ENCODE measurements at places on chromosomes 11 and 22. TPM values are rescaled to one million over a fixed set of nuclear protein-coding genes. Genes with fewer than 3 reads are reported as not detected.

The LDHAL6A gene
- polyA plus RNA-seq, result not detected

- H3K27ac ChIP-seq, result no peak overlapping the region
- peaks cover 7% of the 10 kb centered on the region for H3K36me3 ChIP-seq
- peaks cover 13% of the 10 kb centered on the region for H3K4me1 ChIP-seq
- H3K27me3 ChIP-seq, result peaks cover 20% of the 10 kb centered on the region
- peak overlapping the region; percentile 78 for H3K4me3 ChIP-seq
Measured at GRCh38 chr11:12673601-12673923, 659 bp upstream of the TEAD1 start.

GRCh38 chr22:49147617-49148175 lies 680.0 kb downstream of the BRD1 start:
- no peaks in the 10 kb centered on the region for H3K27me3 ChIP-seq
- H3K4me1 ChIP-seq, result no peaks in the 10 kb centered on the region
- H3K4me3 ChIP-seq, result no peak overlapping the region
- H3K36me3 ChIP-seq, result no peaks in the 10 kb centered on the region
- H3K27ac ChIP-seq, result no peak overlapping the region
- no peak for DNase-seq

The JAML gene
- 16.8 TPM for polyA plus RNA-seq

- no peaks in the 10 kb centered on the region for H3K27me3 ChIP-seq
- H3K4me1 ChIP-seq, result peaks cover 5% of the 10 kb centered on the region
- H3K27ac ChIP-seq, result no peak overlapping the region
Measured at GRCh38 chr22:49632199-49633009, 195.3 kb downstream of the BRD1 start.

The GAL3ST1 gene
- not detected for polyA plus RNA-seq

DNA sequence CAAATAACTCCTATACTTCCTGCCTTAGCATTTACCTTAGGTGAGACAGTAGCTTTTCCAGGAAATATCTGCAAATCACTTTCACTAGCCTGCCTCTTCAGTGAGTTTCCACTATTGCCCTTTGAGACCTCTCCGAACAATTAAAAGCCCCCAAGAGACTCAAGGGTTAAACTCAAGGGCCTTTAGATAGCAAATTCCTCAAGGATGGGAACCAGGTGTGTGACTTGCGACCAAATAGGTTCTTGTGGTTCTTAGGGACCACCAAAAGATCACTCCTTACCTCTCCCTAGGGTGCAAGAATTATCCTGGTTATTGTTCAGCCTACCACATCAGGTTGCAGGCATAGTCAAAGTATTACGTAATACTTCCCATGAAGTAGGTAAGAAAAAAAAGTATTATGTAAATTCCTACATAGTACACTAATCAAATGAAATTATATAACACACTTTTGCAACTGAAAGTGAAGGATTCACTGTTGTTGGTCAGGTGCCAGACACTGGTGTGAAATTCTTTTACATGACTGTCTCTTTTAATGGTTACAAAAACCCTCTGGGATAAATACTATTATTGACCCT lies 1.4 kb upstream of the RDX start:
- peak overlapping the region; percentile 2 for H3K4me3 ChIP-seq
- H3K4me1 ChIP-seq, result peaks cover 23% of the 10 kb centered on the region
- no peaks in the 10 kb centered on the region for H3K36me3 ChIP-seq
- no peak for DNase-seq

The DNHD1 gene
- polyA plus RNA-seq, result 0.86 TPM

GRCh38 chr11:3155216-3155615 lies 9.9 kb downstream of the OSBPL5 start:
- H3K4me1 ChIP-seq, result peaks cover 97% of the 10 kb centered on the region
- no peaks in the 10 kb centered on the region for H3K36me3 ChIP-seq
- H3K4me3 ChIP-seq, result peak overlapping the region; percentile 17
- H3K27me3 ChIP-seq, result peaks cover 2% of the 10 kb centered on the region
- H3K27ac ChIP-seq, result peak overlapping the region; percentile 79

The MRPL23 gene
- 44.4 TPM for polyA plus RNA-seq

GRCh38 chr11:127055236-127055635 lies 54.7 kb upstream of the KIRREL3 start:
- H3K27me3 ChIP-seq, result no peaks in the 10 kb centered on the region
- no peaks in the 10 kb centered on the region for H3K36me3 ChIP-seq
- H3K4me3 ChIP-seq, result no peak overlapping the region

- peaks cover 6% of the 10 kb centered on the region for H3K27me3 ChIP-seq
- H3K4me3 ChIP-seq, result no peak overlapping the region
- DNase-seq, result no peak
- H3K36me3 ChIP-seq, result no peaks in the 10 kb centered on the region
- H3K27ac ChIP-seq, result no peak overlapping the region
Measured at GRCh38 chr22:49783926-49784629, 43.6 kb downstream of the BRD1 start.

GRCh38 chr22:41576877-41577276 lies 12.8 kb downstream of the PMM1 start:
- no peak overlapping the region for H3K27ac ChIP-seq
- DNase-seq, result peak; percentile 27
- no peak overlapping the region for H3K4me3 ChIP-seq
- H3K27me3 ChIP-seq, result peaks cover 1% of the 10 kb centered on the region
- H3K4me1 ChIP-seq, result no peaks in the 10 kb centered on the region

The C11orf65 gene
- polyA plus RNA-seq, result not detected

- no peak for DNase-seq
- peaks cover 2% of the 10 kb centered on the region for H3K27me3 ChIP-seq
- H3K27ac ChIP-seq, result no peak overlapping the region
- no peaks in the 10 kb centered on the region for H3K36me3 ChIP-seq
Measured at GRCh38 chr11:86735451-86736290, 63.3 kb upstream of the ME3 start.

The ATG13 gene
- polyA plus RNA-seq, result 103 TPM

- no peaks in the 10 kb centered on the region for H3K36me3 ChIP-seq
- no peak for DNase-seq
- peaks cover 8% of the 10 kb centered on the region for H3K27me3 ChIP-seq
- H3K27ac ChIP-seq, result no peak overlapping the region
- no peaks in the 10 kb centered on the region for H3K4me1 ChIP-seq
Measured at GRCh38 chr22:28241656-28242290, 322.7 kb upstream of the PITPNB start.

- no peak for DNase-seq
- H3K36me3 ChIP-seq, result no peaks in the 10 kb centered on the region
- no peaks in the 10 kb centered on the region for H3K4me1 ChIP-seq
- no peak overlapping the region for H3K27ac ChIP-seq
- H3K4me3 ChIP-seq, result no peak overlapping the region
- no peaks in the 10 kb centered on the region for H3K27me3 ChIP-seq
Measured at GRCh38 chr11:16356761-16357393, 531 bp upstream of the SOX6 start.

The ABCG4 gene
- not detected for polyA plus RNA-seq

The CEND1 gene
- polyA plus RNA-seq, result not detected

DNA sequence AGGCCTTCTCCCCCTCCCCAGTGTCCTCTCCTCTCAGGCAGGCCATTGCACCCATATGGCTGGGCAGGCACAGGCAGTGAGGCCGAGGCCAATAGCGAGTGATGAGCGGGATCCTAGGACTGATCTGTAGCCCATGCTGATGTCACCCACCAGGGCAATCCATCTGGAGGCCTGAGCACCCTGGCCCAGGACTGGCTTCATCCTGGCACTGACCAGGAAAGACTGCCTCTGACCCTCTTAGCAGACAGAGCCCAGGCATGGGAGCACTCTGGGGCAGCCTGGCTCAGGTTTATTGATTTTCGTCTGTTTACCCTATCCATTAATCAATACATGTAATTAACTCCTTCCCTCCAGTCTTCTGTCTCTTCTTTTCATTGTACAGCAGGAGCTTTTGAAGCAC lies 5.1 kb upstream of the TIRAP start:
- H3K4me3 ChIP-seq, result no peak overlapping the region
- no peak for DNase-seq
- H3K36me3 ChIP-seq, result peaks cover 27% of the 10 kb centered on the region
- H3K27me3 ChIP-seq, result peaks cover 11% of the 10 kb centered on the region
- no peak overlapping the region for H3K27ac ChIP-seq

GRCh38 chr11:93567401-93567895 lies 24.3 kb upstream of the SMCO4 start:
- no peak overlapping the region for H3K27ac ChIP-seq
- H3K27me3 ChIP-seq, result no peaks in the 10 kb centered on the region
- no peak for DNase-seq

The CRYBB2 gene
- not detected for polyA plus RNA-seq

DNA sequence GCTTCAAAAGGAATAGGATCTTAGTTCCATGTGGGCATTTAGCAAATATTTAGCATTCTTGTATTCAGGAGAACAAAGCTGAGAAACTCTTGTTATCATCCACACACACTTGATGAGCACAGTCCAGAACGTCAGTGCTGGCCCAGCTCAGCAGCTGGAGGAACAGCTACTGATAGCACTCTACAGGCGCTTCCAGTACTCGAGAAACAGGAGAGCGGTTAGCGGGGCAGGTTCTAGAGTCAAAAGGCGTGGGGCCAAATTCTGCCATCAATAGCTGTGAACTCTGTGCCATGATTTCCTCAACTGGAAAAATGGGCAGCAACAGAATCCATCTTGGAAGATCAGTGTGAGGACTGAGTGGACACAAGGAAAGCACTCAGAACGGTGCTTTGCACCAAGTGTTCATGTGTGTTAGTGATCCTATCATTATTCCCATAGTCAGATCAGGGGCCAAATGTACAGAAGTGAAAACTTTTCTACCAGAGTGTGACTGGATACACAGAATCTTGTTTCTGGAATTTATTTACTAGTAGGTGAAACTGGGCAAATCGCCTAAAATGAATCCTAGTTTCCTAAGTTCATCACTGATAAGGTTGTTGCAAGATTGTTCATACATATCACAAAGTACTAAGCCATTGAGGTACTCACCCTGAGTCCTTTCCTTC lies 3.2 kb downstream of the JOSD1 start:
- H3K27me3 ChIP-seq, result peaks cover 31% of the 10 kb centered on the region
- DNase-seq, result no peak
- H3K36me3 ChIP-seq, result peaks cover 4% of the 10 kb centered on the region
- peaks cover 48% of the 10 kb centered on the region for H3K4me1 ChIP-seq
- H3K4me3 ChIP-seq, result no peak overlapping the region

The SVIP gene
- polyA plus RNA-seq, result 25.4 TPM

DNA sequence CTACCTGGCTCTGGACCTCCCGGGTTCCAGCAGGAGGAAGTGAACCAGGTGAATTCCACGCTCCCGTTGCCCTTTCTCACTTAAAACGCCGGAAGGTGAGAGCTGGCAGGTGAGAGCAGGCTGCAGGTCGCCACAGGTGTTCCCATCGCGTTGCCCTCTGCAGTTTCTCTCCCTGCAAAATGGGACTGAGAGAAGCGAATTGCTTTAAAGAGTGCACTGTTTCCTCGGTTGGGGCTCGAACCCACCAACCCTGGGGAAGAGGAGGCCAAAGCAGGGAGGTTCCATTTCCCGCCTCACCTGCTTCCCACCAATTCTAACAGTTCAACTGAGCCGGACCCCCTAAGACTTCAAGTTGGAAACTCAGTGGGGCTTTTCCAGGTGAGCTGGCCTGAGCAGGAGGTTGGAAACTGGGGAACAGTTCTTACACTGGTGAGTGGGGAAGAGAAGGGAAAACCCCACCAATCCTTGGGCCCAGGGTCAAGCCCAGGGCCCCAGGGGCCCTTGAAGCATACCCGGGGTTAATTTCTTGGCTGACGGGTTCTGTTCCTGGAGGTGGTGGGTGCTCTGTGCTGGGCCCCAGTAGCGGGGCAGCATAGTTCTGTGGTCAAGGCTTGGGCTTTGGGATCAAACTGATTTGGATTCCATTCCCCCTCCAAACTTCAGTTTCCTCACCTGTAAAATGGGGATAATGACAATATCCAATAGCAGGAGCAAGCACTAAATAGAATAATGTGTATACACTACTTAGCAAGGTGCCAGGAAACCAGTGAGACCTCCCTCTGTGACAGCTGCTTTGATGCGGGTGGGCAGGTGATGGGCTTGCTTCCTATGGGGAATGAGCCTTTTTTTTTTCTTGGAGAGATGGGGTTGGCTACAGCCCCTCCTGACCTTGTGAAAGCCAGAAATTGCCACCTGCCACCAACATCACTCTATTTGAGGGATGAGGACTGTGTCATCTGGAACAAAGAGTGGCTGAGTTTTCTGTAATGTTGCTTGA lies 788 bp downstream of the CD82 start:
- no peak for DNase-seq
- peak overlapping the region; percentile 48 for H3K27ac ChIP-seq
- H3K36me3 ChIP-seq, result no peaks in the 10 kb centered on the region
- peaks cover 12% of the 10 kb centered on the region for H3K27me3 ChIP-seq

DNA sequence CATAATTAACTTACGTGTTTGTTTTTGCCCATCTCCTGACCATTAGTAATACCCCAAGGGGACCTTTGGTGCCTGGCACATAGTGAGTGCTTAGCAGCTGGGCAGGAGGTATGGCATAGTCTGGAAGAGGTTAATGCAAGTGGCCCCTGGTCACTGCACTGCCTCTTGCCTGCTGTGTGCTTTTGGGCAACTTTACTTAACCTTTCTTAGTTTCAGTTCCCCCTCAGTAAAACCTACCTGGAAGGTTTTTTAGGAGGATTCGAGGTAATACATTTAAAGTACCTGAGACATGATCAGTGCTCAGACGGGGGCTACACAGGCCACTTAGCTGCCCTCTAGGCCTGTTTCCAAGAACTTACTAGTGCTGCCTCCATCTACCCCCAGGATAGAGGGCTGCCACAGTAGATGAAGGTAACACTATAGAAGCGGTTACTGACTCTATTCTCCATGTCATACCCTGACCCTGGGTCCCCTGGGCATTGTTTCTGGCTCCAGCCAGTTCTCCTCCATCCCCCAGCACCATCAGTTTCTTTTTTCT lies 3.3 kb downstream of the POLD4 start:
- no peaks in the 10 kb centered on the region for H3K36me3 ChIP-seq
- no peak overlapping the region for H3K27ac ChIP-seq
- H3K4me3 ChIP-seq, result no peak overlapping the region
- peaks cover 33% of the 10 kb centered on the region for H3K4me1 ChIP-seq
- H3K27me3 ChIP-seq, result peaks cover 15% of the 10 kb centered on the region

DNA sequence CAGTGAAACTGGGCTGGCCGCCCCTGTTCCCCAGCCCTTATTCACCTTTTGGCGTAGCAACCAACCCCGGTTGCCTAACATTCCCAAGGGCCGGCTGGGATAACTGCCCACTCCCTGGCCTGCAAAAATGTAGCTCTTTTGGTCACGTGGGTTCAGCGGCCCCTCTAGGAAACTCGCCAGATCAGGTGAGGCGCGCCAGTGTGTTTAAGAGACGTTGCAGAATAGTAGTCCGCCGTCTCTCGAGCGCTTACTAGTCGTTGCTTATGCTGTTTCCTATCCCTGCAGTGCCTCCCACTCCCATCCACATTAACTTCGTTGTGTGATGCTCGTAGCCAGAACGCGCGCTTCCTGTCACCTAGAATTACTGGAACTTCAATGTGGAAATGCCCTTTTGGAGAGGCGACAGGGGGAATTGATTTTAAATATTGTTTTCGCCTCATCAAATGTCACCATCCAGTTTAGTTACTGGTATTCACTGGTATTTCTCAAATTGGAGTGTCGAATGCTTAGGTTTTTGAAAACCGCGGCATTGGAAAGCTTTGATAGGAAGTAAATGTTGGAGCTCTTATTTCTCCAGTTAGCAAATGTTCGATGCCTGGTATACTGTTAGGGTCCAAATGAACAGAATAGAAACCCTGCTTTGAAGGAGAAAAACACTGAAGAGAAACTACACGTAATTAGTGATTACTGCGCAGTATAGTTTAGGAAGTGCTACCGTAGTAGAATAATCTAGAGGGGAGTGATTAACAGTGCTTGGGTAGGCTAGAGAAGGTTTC lies 823 bp downstream of the CEP57 start:
- peaks cover 1% of the 10 kb centered on the region for H3K36me3 ChIP-seq
- DNase-seq, result peak; percentile 44
- H3K4me3 ChIP-seq, result peak overlapping the region; percentile 94
- peaks cover 27% of the 10 kb centered on the region for H3K4me1 ChIP-seq
- H3K27me3 ChIP-seq, result peaks cover 21% of the 10 kb centered on the region
- H3K27ac ChIP-seq, result peak overlapping the region; percentile 100

- DNase-seq, result no peak
- H3K4me3 ChIP-seq, result no peak overlapping the region
- no peak overlapping the region for H3K27ac ChIP-seq
- peaks cover 60% of the 10 kb centered on the region for H3K4me1 ChIP-seq
- no peaks in the 10 kb centered on the region for H3K36me3 ChIP-seq
Measured at GRCh38 chr11:15115686-15116085, 963 bp downstream of the INSC start.
